ENCODE measurements at places on chromosomes 13 and 19.

GRCh38 chr19:35959040-35959967 lies 23.1 kb downstream of the LRFN3 start:
- DNase-seq = peak; percentile 69

GRCh38 chr13:43472339-43472738 lies 314.4 kb downstream of the ENOX1 start:
- no peak for DNase-seq

DNA sequence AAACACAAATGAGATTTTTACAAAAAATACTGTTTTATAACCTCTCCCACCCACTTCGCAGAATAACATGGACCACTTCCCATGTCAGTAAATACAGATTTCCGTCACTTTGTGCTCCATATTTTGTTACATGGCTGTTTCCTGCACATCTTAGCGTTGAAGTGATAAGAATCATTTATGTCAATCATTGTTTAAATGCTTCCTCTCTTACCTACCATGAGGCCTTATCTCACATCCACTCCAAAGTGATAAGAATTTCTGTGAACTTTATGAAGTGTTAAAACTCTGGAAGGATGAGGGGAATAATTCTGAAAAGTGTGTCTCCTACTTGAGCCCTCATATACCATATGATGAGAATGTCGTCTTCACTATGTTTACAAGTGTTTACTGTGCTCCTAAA lies 36.6 kb upstream of the IL17D start:
- no peak for DNase-seq

- DNase-seq = no peak
Measured at GRCh38 chr13:95100525-95101433, 200.5 kb downstream of the ABCC4 start.

DNA sequence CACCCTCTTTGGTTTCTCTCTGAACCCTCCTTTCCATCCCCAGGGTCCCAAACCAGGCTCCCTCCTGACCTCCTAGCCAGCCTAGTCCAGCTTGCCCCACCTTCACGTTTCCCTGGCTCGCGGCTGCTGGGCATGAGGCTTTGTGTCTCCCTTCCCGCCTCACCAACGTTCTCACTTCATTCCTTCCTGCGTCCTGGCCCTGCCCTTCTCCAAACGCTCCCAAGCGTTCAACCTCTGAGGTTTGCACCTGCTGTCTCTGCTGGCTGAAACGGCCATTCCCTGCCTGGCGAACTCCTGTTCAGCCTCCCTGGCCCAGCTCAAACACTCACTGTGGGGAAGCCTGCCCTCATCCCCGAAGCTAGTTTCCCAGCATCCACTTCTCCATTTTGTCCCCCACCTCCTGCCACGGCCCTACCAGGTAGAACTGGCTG lies 12.4 kb downstream of the EPS8L1 start:
- DNase-seq = no peak

DNA sequence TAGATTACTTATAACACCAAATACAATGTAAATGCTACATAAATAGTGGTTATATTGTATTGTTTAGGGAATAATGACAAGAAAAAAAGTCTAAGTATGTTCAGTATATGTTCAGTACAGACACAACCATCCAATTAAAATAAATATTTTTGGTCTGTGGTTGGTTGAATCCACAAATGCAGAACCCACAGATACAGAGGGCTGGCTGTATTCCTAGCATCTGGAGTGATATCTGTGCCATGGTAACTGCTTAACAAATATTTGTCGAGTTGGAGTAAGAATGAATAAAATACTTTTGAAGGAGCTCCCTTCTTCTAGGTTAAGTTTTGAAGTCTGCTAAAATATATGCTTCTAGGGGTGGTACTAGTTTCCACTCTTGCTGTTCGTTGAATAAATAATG lies 241.0 kb downstream of the KLF5 start:
- DNase-seq = no peak

GRCh38 chr19:21850656-21851255 lies 14.8 kb upstream of the ZNF43 start:
- no peak for DNase-seq

DNA sequence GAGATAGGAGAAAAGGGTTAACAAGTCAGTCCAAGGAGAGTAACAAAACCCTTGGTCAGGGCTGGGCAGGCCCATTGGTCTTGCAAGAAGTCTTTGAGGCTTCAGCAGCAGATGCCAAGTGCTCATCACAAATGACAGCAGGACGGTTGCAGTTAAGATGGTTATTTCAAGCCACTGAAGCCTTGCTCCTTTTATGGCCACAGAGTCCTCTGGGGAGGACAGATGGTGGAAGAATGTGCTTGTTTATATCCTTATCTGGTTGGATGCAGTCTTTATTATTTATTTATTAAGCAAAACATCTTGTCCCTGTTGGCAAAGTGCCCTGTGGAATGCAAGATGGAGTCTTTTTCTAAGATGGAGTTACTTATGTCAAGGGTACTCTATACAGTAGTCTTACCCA lies 19.2 kb upstream of the ZNF331 start:
- DNase-seq = no peak

DNA sequence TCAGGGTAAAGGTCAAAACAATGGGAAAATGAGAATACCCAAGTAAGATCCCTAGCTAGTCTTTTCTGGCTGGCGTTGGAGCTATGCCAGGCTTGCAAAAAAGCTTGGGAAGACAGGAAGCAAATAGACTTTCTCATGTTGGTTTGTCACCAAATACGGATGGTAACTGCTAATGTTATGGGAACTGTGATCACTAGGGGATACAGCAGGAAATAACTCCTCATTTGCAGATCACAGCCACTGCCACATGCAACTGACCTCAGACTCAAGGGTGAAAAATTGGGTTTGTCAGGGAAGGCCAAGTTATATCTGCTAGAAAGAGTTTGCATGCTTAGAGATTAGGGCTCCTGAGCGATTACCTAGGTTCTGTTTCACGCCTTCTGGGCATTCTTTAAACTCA lies 162.9 kb downstream of the NHLRC3 start:
- no peak for DNase-seq

DNA sequence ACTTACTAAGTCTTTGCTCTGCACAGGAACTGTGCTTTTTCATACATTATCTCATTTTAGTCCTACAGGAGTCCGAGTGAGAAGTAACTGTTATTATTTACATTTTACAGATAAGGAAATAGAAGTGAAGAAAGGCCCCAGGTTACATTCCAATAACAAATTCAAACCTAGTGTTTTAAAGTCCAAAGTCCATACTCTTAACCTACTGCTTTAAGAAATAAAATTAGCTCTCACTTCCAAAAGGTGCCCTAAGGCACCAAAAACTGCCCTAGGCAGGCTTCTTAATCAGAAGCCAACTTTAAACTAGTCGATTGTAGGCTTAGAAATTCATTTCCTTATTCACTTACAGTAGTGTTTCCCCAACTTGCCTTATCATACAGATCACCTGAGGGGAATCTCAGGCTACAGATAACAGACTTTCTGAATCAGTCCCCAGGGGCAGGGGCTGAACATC lies 555.9 kb downstream of the DIAPH3 start:
- DNase-seq = no peak

GRCh38 chr19:50292216-50292827 lies 36.9 kb downstream of the KCNC3 start:
- DNase-seq = no peak

- DNase-seq = no peak
Measured at GRCh38 chr13:44191504-44192171, 182.0 kb upstream of the SERP2 start.

DNA sequence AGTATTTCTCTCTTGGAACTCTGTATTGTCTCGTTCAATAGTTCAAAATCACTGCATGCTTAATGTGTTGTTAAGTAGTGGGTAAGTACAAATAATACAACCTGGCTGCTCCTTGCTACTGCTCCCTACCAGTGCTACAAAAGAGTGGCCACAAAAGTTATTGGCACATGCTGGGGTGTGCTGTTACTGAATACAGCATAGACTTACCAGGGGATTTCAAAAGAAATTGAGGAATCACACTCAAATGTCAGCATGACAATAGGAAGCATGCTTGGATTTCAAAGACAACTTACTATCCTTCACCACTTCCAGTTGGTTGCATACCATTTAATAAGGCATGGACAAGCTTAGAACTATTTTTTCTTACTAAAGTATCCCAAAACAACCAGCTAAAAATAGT lies 1041.3 kb upstream of the SPRY2 start:
- DNase-seq = no peak

DNA sequence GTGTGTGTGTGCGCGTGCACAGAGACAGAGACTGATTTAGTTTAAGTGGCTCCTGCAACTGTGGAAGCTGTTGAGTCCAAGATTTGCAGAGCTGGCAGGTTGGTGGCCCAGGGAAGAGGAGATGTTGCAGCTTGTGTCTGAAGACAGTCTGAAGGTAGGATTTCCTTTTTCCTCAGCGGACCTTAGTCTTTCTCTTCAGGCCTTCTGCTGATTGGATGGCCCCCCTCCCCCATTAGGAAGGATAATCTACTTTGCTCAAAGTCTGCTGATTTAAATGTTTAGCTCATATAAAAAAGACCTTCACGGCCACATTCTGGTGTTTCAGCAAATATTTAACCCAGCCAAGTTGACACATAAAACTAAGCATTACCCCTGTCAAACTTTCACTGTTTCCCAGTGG lies 84.3 kb downstream of the SLC15A1 start:
- no peak for DNase-seq

DNA sequence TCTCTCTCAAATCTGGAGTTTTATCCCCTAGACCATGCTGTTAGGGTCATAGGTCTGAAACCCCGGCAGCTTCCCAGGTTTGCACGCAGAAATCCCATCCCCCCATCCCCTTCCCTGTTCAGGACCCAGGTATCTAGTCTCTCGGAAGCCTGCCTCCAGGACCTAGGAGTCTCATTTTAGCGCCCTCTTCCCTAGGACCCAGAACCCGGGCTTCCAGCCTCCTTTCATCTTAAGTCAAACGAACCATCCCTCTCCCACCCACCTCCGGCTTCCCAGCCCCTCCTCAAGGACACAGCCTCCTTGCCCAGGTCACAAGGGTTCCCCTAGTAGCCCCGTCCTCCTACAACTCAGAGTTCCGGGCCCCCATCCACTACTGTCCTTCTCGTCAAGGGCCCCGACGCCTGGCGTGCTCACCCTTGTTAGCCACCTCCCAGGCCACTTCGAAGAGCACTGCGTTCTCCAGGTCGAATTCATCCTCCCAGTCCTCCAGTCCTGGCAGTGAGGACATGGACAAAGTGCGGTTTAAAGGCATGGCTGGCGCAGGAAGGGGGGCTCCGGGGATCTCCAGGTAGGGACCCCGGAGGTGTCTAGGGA lies 431 bp downstream of the GYS1 start:
- DNase-seq = no peak

- no peak for DNase-seq
Measured at GRCh38 chr19:27676877-27677276, 1536.1 kb downstream of the UQCRFS1 start.

Data from stimulated activated CD4-positive, alpha-beta T cell treated with anti-CD3 and anti-CD28 coated beads, Interleukin-1b, Interleukin-23, amount 100 ng/mL, for 1 hour (primary cell).